Vein endothelial cell (primary cell): ENCODE measurements at places on chromosomes 5 and 9. TPM values are rescaled to one million over a fixed set of nuclear protein-coding genes. Genes with fewer than 3 reads are reported as not detected.

Gene IFNA21
- not detected in 2 replicates for total RNA-seq

Gene B4GALT7
- 36.1 and 45.1 TPM in 2 replicates for total RNA-seq

Gene C5orf58
- not detected in 2 replicates for total RNA-seq

Gene PCDHGB7
- 10.9 and 15.7 TPM in 2 replicates for total RNA-seq

Gene PFN3
- total RNA-seq = not detected in 2 replicates

Gene TRIM52
- 5.9 and 7.9 TPM in 2 replicates for total RNA-seq

Gene PCDHGA2
- 1.6 and 2.9 TPM in 2 replicates for total RNA-seq
